ENCODE measurements at places on chromosomes 13 and 19.

DNA sequence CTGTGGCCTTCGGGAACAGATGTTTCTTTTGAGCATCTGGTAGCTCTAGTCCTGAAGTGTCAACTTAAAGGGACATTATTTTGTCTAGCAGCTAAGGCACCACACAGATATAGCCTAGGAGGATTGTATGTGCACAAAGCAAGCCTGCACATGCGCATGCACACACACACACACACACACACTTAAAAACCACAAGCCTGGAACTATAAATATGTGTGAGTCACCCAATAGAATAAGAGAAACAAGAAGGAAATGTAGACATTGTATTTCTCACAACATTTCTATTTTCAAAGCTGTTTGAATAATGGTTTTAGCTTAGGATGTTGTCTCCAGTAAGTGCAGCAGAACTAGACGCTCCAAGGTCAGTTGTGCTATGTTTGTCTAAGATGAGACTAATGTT is 516.5 kb downstream of the SUCLA2 start:
- H3K4me1 ChIP-seq: no peaks in the 10 kb centered on the region
- no peak overlapping the region for H3K4me3 ChIP-seq
- no peaks in the 10 kb centered on the region for H3K27me3 ChIP-seq
- no peak overlapping the region for H3K27ac ChIP-seq

DNA sequence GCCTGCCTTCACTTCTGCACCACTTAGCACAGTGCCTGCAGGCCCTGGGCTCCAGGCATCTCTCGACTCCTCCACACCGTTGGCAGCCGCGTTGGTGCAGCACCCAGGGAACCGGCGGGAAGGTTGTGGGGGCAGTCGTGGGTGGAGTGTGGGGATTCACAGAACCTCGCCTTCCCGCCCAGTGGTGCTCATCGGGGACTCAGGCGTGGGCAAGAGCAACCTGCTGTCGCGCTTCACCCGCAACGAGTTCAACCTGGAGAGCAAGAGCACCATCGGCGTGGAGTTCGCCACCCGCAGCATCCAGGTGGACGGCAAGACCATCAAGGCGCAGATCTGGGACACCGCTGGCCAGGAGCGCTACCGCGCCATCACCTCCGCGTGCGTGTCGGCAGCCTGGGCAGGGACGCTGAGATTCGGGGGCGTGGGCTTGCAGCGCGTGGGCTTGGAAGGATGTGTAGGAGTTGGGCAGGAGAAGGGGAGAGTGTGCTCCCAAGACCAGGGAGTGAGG is 9.6 kb downstream of the RAB11B start:
- DNase-seq: no peak
- peaks cover 8% of the 10 kb centered on the region for H3K4me1 ChIP-seq
- peaks cover 6% of the 10 kb centered on the region for H3K36me3 ChIP-seq

DNA sequence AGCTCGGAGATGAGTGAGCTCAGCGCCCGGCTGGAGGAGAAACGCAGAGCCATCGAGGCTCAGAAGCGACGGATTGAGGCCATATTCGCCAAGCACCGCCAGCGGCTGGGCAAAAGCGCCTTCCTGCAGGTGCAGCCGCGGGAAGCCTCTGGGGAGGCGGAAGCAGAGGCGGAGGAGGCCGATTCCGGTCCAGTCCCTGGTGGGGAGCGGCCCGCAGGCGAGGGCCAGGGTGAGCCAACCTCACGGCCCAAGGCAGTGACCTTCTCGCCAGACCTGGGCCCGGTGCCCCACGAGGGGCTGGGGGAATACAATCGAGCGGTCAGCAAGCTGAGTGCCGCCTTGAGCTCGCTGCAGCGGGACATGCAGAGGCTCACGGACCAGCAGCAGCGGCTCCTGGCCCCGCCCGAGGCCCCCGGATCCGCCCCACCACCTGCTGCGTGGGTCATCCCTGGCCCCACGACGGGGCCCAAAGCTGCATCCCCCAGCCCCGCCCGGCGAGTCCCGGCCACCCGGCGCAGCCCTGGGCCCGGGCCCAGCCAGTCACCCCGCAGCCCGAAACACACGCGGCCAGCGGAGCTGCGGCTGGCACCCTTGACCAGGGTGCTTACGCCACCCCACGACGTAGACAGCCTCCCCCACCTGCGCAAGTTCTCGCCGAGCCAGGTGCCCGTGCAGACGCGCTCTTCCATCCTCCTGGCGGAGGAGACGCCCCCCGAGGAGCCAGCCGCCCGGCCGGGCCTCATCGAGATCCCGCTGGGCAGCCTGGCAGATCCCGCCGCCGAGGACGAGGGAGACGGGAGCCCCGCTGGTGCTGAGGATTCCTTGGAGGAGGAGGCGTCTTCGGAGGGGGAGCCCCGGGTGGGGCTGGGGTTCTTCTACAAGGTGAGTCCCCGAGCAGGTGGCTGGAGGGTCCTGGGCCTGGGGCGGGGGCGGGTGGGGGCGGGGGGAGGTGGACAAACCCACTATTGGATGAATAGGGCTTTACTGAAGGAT is 16.8 kb downstream of the XAB2 start:
- DNase-seq: no peak
- H3K4me1 ChIP-seq: no peaks in the 10 kb centered on the region
- H3K4me3 ChIP-seq: no peak overlapping the region
- H3K27ac ChIP-seq: no peak overlapping the region
- no peaks in the 10 kb centered on the region for H3K27me3 ChIP-seq

DNA sequence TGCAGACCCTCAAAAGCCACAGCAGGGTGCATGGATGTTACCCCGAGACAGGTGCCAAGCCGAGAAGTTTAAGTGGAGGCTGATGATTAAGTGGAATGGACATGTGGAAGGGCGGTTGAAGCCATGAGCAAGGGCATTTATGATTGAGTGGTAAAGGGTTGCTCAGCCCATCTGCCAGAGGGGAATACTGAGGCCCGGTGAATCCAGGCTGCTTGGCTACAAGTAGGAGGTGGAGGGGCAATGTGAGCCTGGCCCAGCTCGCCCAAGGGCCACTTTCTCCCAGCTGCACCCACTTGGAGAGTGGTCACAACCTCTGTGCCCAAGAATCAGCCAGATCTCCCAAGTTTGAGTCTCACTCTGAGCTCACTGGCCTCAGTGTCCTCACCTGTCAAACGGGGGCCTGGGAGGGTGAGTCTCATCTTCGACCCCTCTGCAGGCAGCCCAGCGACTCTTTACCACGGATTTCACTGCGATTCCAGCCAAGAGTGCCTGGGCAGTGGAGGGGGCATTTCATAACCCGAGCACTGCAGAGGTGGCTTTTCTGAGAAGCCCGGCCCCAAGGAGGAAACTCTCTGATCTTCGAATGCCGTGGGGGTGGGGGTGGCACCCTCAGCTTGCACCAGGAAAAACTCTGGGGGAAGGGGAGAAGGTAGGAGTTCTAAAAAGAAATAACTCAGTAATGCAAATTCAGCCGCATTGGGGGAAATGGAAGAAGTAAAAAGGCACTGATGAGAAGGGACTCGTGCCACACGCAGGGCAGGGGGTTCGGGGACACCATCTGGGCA is 62.9 kb upstream of the KLF2 start:
- H3K27ac ChIP-seq: no peak overlapping the region

GRCh38 chr19:43444531-43445287 is 20.7 kb downstream of the LYPD3 start:
- no peaks in the 10 kb centered on the region for H3K27me3 ChIP-seq
- H3K27ac ChIP-seq: no peak overlapping the region
- H3K36me3 ChIP-seq: no peaks in the 10 kb centered on the region
- no peak for DNase-seq
- no peak overlapping the region for H3K4me3 ChIP-seq
